ENCODE measurements at places on chromosomes 13 and 19.

GRCh38 chr13:76086729-76087128 is 450.6 kb downstream of the LMO7 start:
- DNase-seq: no peak

GRCh38 chr13:68736961-68737360 is 1370.7 kb upstream of the ATXN8OS start:
- DNase-seq: no peak

GRCh38 chr19:42095814-42096230 is 19.9 kb downstream of the ZNF574 start:
- DNase-seq: no peak

- no peak for DNase-seq
Observed at GRCh38 chr13:99028890-99029289, 51.0 kb upstream of the DOCK9 start.

GRCh38 chr19:18346091-18346490 is 5.7 kb downstream of the PGPEP1 start:
- no peak for DNase-seq

- DNase-seq: peak; percentile 56
Observed at GRCh38 chr19:17686592-17687024, 1.5 kb downstream of the UNC13A start.

GRCh38 chr13:101230271-101230890 is 185.9 kb downstream of the NALCN start:
- no peak for DNase-seq

- no peak for DNase-seq
Observed at GRCh38 chr13:95209109-95209508, 92.1 kb downstream of the ABCC4 start.

DNA sequence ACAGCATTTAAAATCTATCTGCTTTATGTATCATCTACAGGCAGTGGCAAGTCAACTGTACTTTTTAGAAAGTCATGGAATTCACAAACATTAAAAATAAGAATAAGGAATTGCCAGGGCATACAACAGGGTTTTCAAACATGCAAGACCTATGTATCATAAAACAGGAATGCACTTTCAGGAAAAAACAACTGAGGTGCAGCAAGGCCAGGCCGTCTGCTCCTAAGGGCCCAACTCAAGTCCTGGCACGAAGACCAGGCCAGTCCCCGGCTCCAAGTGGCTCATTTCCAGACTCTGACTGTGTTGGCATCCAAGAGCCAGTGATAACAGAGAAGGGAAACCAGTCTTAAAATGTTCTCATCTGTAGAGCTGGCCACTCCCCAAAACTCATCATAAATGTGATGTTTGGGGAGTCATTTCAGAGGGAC is 7.1 kb downstream of the RFX2 start:
- peak; percentile 76 for DNase-seq

DNA sequence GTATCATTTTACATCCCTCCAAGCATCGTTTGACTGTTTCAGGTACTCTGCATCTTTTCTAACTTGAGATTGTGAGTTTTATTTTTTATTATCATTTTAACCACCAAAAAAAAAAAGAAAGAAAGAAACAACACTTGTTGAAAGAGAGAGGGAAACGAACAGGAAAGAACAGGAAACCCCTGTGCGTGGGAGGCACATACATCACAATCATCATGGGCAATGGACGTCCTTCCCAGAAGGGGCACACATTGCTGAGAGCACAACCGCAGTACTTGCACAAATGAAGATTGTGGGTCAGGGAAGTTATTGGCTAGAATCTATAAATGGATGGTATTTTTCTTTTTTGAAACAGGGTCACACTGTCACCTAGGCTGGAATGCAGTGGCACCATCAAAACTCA is 1.7 kb downstream of the CLC start:
- DNase-seq: no peak

DNA sequence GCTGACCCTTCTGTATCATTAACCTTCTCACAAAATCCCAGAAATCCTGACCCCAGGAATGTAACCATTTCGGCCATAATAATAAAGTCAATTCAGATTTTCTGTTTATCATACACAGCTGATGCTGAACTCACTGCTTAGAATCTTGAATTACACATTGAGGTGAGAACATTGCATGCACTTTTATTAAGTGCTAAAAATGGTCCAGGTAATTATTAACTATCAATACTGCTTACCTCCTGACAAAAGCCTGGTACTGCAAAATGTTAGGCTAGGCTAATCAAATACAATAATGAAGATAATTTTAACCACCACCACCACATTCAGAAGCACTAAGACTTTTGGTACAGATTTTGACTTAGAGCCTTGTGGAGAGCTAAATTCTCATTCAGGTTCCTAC is 36.1 kb downstream of the KLF12 start:
- DNase-seq: no peak

GRCh38 chr13:25179832-25180774 is 8.0 kb upstream of the AMER2 start:
- DNase-seq: no peak

Measured in spinal cord (tissue), 10 donors.